ENCODE measurements at places on chromosomes 7 and 10.

DNA sequence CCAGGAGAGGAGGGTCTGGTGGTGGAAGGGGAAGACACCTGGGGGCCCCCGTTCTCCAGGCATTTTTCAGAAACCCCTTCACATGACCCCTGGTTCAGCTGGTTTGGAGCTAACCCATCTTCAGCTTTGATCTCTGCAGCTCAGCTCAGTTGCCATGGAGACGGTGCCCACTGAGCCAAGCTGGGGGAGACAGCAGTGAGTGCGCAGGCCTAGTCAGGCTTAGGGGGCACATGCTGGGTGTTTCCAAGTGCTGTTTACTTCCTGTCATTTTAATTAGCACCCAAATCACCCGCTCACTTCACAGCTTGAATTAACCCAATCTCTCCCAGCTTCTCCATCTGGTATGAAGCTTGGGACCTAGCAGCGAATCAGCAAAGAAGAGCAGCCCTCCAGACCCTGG, 9.0 kb downstream of the SPOCK2 start:
- DNase-seq, result peak; percentile 47

GRCh38 chr7:80918399-80918798, 452 bp downstream of the SEMA3C start:
- DNase-seq, result no peak

GRCh38 chr7:16785846-16786245, 19.0 kb downstream of the AGR2 start:
- DNase-seq, result no peak

DNA sequence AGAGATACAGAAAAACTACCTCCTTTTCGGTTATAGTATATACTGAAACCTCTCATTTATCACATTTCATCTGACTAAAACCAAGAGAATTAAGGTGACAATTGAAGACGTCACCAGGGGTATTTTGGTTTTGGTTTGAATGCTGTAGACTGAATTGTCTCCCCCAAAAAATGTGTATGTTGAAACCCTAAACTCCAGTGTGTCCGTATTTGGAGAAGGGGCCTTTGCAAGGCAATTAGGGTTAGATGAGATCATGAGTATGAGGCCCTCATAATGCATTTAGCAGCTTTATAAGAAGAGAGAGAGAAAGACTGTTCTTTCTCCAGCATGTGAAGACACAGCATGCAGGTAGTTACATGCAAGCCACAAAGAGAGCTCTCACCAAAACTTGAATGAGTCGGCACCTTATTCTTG, 59.5 kb downstream of the CACNA2D1 start:
- no peak for DNase-seq

DNA sequence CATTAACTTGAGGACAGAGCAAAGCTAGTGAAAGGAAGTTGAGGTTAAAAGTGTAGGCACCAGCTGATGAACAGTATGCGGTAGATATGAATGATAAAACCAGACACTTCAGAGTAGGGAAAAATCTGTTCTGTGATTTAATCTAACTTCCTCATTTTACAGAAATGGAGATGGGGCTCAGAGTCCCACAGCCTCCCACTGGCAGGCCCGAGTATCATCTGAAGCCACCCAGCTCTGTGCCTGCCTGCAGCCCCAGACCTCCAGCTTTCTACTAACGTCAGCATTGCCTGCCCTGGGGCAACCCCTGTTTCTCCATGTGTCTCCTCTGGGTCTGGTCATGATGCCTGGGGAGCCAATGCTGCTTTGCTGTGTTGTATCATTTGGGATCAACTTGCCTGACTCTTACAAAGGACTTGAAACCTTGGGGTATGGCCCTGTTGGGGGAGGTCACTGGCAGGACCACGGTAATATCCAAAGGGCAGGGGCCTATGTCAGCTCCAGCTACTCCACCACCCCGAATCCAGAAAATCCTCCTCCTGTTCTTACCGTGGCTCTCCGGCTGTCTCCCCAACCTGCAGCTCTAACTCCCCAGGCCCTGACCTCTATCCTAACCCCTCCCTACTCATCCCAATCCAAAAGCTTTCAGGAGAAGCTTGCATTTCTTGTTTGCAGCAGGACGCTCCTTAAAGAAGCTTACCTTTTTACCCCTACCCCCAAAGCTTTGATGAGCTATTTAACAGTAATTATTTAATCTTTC, 56.2 kb upstream of the NPY start:
- DNase-seq, result no peak

GRCh38 chr7:20190560-20191390, 26.4 kb downstream of the MACC1 start:
- no peak for DNase-seq

DNA sequence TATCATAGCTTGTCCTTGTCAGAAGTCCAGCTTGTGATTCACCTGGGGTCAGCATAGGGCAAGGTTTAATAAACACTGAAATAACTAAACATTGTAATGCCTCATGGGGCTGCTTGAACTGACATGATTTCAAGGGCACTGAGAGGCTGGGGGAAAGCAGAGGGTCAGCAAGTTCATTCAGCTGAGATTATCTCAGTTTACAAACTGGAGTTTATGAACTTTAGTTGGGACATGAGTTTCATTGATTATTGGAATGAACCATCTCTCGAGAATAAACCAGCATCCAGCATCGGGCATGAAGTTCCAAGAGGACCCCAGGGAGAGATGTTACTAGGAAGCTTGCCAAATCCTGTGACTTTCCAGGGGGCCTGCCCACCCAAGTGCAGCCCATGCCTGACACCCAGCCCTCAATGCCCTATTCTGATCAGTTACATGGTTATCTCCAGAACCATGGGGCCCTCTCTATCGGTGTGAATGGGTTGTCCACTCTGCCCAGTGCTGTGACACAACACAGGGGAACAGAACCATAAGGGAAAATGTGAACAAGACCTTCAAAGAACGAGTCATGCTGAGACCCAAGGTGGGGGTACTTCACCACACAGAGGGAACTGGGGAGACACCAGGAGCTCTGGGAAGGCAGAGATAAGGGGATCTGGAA, 7.9 kb upstream of the CYP3A7 start:
- no peak for DNase-seq

DNA sequence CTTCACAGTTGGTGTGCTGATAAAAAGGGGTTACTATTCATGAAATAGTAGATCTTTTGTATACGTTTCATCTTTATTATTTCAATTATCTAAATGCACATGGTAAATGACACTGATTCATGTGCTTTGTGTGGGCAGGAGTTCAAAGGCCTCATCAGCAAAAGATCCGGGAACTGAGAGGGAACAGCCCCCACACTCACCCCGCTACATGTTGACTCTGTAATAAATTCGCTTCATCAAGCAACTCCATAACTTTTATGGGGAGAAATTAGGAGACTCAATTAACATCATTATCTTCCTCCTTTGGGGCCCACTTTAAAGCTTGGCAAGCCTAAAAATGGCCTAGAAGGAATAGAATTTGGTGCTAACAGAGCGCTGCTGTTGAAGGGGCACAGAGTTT, 250.7 kb upstream of the BMPER start:
- DNase-seq, result no peak

- DNase-seq, result no peak
Measured at GRCh38 chr7:72281308-72281707, 130.8 kb downstream of the CALN1 start.

- no peak for DNase-seq
Measured at GRCh38 chr10:97376413-97376812, 24.7 kb downstream of the RRP12 start.

- DNase-seq, result no peak
Measured at GRCh38 chr7:155109121-155109520, 39.0 kb downstream of the HTR5A start.

DNA sequence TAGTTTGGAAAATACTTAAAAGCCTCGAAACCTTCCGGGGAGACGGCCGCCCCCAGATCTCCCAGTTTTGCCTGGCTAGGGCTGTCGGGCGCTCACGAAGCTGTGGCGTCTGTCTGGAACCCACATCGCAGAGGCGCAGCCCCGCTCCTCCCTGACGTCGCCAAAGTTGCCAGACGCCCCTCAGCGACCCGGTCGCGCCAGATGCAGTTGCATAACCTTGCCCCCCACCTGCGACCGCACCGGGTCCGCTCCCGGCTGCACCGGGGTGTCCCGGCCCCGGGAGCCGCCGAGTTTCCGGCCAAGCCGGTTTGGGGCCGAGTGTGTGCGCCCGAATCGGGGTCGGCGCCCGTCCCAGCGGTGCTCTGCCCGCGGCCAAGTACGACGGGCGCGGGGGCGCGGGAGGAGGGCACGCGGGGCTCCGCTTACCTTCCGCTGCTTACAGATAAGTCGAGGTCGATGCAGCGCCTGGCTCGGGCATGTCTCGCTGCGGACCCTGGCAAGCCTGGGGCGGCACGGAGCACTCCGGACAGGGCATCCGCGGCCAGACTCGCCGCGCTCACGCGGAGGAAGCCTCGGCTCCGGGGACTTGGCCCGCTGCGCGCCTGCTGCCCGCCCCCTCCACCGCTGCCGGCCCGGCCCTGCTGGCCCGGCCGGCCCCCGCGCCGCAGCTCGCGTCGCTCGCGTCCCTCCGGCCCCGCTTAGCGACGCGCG, 665 bp downstream of the INSYN2A start:
- peak; percentile 48 for DNase-seq

GRCh38 chr7:2312267-2312929, 1.8 kb downstream of the SNX8 start:
- DNase-seq, result no peak

- no peak for DNase-seq
Measured at GRCh38 chr10:36109399-36110023, 467.4 kb upstream of the FZD8 start.

GRCh38 chr7:5634107-5634950, 147.1 kb downstream of the RNF216 start:
- DNase-seq, result no peak

DNA sequence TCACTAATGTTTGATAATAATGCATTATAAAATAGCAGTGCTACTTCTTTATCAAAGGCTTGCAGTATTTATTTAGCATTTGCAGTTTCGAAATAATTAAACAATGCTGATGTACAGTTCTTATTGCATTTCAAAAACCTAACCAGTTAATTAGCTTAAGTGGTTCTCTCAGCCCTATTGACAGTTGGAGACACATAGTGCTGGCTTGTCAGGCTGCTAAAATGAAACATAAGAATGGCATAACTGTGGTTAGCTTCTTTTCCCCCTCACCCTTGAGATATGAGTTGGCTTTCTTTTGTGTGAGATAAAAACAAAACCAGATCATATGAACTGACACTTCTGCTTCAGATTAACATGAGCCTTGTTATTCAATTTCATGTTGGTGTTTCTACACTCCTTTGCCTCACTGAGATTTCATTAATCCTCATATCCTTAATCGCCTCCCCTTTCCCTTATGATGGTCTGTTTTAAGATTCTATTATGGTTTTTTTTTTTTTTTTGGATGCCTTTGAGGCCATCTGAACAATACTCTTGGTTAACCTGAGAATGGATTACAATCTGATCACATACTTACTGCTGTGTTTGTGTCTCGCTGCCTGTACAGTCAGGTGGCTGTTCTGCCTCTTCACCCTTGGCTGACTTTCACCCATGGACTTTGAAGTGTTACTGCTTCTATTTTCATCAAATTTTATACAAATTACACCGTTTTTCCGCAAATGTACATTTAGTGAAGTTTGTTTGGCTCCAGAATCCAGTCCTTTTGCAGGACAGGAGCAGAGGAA, 108.0 kb downstream of the SDK1 start:
- DNase-seq, result no peak

- DNase-seq, result no peak
Measured at GRCh38 chr7:73719806-73720169, 319 bp upstream of the STX1A start.

DNA sequence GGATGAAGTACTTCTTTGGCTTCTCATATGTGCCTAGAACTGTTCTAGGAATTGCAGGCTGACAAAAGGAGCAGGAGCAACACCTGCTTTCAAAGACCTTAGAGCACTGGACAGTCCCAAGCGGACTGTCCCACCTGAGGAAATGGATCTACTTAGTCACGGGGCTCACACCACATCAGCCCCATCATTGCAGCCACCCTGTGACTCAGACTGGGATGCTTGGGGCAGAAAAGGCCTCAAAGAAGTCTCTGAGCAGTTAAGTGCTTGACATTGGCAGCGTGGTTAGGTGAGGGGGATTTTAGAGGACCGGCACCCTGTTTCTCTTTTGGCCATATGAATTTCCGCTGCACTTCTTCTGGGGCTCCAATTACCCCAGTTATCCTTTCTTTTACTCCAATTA, 256.6 kb downstream of the USP6NL start:
- no peak for DNase-seq

DNA sequence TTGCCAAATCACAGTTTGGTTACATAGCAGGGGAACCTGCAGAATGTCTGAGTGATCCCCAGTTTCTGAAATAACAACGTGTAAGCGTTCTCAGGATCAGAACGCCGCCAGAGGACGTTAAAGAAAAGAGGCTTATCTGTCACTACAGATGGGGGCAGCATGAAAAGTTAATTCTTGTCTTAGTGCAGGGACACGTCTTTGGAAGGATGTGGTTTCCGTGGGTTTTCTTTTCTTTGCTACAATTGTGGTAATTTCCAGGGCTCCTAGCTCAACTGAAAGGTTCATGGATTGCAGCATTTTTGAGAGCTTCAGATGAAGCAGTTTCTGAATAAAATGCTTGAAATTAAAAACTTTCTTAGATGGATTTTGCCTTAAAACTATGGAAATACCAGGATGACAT, 106.6 kb downstream of the PRKCQ start:
- no peak for DNase-seq

GRCh38 chr7:99424932-99425730, 13.5 kb downstream of the PTCD1 start:
- no peak for DNase-seq

DNA sequence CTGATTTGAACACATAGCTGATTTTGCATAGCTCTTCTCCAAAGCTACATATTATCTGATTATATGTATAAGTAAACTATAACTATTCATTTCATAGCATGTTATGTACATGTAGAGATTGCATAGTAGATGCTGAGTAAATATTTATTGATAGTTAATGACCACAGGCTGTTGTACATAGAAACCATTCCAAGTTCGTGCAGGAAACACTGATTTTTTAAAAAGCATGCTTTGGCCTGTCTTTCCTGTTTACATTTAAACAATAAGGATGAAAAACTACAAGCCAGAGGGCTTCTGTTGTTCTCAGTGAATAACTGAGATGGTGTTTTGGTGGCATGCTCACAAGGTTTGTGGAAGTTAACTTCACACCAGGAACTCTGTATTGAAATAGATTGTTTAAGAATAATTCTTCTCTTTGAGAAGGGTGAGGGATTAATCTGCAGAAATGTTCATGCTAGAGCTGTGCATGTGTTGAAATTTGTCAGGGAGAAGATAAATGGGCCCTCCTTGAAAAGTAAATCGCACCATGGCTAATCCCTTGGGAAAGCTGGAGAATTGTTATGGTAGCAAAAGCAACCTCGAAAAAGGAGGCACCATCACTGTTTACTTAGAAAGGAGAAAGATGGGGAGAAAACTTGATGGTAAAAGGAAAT, 120.2 kb upstream of the SP8 start:
- no peak for DNase-seq

GRCh38 chr10:88966797-88967196, 14.2 kb upstream of the ACTA2 start:
- no peak for DNase-seq

- DNase-seq, result no peak
Measured at GRCh38 chr10:65701168-65701776, 1224.6 kb upstream of the LRRTM3 start.

Data from hypothalamus (tissue), 51 donors.